ENCODE measurements at places on chromosomes 6 and 20. TPM values are rescaled to one million over a fixed set of nuclear protein-coding genes. Genes with fewer than 3 reads are reported as not detected.
A peak's percentile ranks its signal among the peaks of the same experiment; 100 is the strongest.

The AKAP7 gene
- 6.5 TPM for total RNA-seq

The CTCFL gene
- not detected for total RNA-seq

The ANKEF1 gene
- 1.6 TPM for total RNA-seq

The PTCHD4 gene
- 1.3 TPM for total RNA-seq

The PLA2G7 gene
- 0.72 TPM for total RNA-seq

The COL11A2 gene
- total RNA-seq: 2.3 TPM

The EYA2 gene
- 1.0 TPM for total RNA-seq

The LAMA2 gene
- 270 TPM for total RNA-seq

The XKR7 gene
- not detected for total RNA-seq

The TMEM200A gene
- not detected for total RNA-seq

The RAET1E gene
- not detected for total RNA-seq

The OR2H1 gene
- total RNA-seq: not detected

The MAP7 gene
- 3.2 TPM for total RNA-seq

DNA sequence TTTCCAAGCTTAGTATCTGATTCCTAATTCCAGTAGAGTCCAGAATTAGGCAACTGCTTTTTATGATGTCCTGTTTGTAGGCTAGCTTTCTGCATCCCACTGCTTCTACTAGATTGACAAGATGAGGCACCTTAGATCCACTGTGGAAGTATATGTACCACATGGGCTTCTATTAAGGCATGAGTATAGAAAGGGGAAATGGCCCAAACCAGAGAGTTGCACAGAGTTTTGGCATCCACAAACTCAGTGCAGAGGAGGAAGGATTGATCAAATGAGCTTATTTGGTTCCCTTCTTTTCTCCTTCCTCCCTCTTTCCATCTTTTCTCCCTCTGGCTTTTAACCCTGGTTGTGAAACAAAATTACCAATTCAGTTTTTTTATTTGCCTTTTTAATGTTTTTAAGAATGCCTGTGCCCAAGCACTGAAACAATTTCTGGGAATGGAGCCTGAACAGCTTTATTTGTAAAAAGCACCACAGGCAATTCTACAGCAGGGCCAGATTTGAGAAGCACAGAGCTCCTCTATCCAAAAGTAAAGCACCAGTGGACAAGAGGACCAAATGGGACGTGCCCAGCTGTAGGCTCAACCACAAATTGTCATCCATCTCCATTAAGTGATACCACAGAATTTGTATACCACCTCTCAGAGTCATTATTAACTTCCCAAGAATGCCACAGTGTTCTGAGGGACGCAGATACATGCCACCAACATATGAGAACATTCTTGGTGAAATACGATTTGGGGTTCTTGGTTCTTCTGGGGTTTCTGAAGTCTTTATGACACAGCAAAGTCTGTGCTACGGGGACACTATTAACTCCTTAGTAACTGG is 969.1 kb downstream of the KIF16B start:
- no peak for DNase-seq

GRCh38 chr20:34871320-34871926 is 1.2 kb downstream of the GGT7 start:
- no peak for DNase-seq

GRCh38 chr6:24822696-24823095 is 24.0 kb upstream of the ARMH2 start:
- no peak for DNase-seq

GRCh38 chr20:46814366-46815232 is 80.0 kb upstream of the EYA2 start:
- DNase-seq: no peak

DNA sequence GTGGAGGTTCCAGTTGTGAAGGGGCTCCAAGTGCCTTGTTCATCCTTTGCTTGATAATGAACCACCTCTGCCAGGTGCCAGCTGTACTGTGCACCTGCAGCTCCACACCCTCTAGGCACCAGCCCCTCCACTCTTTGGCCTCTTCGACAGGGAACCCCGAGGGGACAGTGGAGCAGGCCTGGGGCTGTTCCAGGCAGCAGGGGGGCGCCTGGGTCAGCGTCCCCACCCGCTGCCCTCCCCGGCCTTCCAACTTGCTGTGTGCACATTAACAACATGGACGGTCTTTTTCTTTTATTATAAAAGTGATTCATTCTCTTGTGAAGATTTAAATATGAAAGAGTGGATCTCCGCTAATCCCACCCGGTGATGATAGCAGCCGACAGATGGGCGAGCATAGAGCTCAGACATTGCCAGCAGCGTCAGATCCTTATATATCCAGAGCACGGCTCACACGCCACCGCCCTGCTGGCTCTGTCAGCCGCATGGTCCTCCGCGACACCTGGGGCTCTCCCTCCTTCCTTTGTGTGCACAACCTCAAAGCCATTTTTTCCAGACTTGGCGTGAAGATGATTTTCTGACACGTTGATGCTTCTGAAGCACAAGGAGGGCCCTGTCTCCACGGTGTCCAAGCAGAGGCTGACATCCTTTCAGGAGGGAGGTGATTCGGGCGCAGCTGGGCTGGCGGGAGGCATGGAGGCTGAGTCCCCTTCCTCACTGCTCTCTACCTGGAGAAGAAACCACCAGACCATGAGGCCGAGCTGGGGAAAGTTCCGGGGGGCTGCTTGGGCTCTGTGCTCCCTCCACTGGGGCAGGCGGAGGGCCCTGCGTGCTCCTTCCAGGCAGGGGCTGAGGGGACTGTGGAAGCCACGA is 22.2 kb upstream of the MRGBP start:
- no peak for DNase-seq

DNA sequence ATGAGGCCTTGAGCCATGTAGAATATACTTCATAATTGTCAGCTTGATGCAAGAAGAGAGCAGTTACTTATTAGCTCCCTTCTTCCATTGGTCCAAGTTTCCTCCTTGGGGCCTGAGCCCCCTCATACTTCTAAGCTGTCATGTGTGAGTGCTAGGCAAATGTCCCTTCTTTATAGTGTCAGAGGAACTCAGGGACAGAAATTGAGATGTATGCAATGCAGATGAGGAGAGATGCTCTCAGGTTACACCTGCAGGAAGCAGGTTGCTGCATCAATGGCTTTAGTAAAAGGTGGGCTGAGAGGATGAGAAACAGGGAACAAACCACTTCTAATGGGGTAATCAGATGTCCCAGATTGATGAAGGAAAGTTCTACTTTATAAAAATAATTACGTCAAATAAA is 6.7 kb upstream of the PDSS2 start:
- DNase-seq: no peak

GRCh38 chr6:126529637-126530362 is 189.9 kb downstream of the CENPW start:
- DNase-seq: no peak

DNA sequence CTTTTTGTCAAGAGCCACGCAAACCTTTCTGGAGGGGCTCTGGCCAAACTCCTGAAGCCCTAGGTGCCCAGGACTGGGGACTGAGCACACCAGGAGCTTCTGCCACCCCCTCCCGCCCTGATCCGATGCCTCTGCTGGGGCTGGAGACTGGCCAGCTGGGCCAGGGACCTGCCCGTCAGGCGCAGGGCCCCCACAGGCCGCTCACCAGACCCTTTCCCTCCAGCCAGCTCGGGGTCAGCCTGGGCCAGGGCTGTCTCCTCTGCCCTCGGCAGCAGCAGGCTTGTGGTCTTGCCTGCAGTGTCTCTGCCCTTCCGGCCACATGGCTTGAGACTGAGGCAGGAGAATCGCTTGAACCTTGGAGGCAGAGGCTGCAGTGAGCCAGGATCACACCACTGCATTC is 14.6 kb downstream of the RTEL1 start:
- peak; percentile 46 for DNase-seq

- DNase-seq: no peak
Measured at GRCh38 chr6:29974901-29975560, 32.7 kb downstream of the HLA-A start.

DNA sequence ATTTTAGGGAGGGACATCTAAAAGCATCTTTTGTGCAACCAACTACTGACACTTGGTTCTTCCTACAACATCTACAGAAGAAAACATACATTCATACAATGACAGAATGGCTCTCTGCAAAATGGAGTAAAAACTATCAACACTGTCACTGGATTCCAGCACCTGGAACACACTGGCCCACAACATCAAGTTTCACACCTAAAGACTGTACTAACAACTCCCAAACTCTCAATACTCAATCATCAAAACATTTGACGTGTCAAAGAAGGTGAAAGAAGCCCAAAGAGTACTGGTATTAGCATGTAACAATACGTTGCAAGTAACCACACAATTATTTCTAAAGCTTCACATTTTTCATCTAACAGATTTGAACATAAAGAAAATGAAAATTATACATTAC is 2.1 kb downstream of the CPNE1 start:
- no peak for DNase-seq

DNA sequence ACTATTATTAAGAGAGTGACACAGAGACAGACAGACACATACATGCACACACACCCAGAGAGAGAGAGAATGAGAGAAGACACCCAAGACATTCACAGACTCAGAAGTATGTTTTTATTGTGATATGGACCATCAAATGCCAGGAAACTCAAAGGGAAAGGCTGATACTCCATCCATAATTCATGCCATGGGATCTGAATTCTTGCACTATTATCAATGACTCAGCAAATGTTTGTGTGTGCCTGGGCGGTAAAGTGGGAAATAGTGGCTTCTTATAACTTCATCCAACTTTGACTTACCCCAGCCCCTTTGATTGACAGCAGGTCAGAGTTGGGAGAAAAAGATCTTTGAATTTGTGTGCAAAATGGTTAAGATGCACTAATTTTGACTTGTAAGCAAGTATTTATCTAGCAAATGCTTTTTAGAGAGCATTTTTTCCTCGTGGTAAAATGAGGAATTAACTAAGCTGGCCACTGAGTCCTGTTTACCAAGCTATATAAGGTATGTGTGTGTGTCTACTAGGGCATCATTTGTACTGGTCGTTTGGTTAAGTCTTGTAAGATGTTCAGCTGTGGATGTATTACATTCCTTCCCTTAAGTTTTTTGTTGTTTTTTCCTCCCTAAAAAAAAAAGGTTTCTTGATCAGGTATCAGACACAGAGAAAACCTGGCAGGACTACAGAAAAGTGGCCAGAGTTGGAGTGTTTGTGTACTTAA is 3.0 kb upstream of the CCN2 start:
- DNase-seq: no peak

DNA sequence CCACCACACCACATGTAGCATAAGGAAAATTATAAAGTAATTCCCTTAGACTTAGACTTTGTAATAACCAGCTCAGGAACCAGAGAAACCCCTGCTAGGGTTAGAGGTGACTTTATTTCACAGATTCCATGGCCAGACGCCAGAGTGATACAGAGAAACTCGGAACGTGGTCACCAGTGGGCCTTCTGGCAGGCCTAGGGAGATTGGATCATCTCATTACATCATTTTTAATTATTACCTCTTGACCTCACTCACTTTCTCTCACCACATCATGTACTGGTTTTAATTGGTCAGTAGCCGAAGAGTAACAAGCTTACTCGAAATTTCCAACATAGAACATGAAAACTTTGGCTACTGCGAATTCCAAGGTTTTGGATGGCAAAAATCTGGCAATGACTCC is 72.9 kb downstream of the BMP6 start:
- DNase-seq: no peak

DNA sequence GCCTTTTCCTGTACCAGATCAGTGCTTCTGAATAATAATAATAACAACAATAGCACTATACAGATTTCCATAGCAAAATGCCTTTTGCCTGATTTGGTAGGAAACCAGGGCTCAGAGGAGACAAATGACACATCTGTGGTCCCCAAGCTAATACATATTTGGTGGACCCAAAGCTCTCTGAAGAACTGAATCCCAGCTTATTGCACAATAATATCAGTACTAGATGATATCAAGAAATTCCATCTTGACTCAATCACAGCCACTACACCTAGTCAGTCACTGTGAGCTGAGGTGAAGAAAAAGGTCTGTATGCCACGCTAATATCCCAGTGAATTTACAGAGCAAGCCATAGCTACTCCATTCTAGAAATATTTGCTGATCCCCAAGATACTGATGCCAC is 270.6 kb upstream of the RIN2 start:
- DNase-seq: no peak

GRCh38 chr20:46261456-46262253 is 46.6 kb downstream of the CDH22 start:
- DNase-seq: no peak

- no peak for DNase-seq
Measured at GRCh38 chr6:33414592-33415271, 3.2 kb downstream of the CUTA start.

GRCh38 chr6:53645859-53646258 is 19.7 kb downstream of the KLHL31 start:
- no peak for DNase-seq

DNA sequence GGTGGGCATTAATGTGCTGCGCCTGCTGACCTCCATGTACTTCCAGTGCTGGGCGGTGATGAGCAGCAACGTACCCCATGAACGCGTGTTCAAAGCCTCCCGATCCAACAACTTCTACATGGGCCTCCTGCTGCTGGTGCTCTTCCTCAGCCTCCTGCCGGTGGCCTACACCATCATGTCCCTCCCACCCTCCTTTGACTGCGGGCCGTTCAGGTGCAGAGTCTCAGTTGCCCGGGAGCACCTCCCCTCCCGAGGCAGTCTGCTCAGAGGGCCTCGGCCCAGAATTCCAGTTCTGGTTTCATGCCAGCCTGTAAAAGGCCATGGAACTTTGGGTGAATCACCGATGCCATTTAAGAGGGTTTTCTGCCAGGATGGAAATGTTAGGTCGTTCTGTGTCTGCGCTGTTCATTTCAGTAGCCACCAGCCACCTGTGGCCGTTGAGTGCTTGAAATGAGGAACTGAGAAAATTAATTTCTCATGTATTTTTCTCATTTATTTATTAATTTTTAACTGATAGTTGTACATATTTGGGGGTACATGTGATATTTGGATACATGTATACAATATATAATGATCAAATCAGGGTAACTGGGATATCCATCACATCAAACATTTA is 35.2 kb upstream of the NOP56 start:
- no peak for DNase-seq

- no peak for DNase-seq
Measured at GRCh38 chr6:139942331-139942730, 567.9 kb upstream of the CITED2 start.

GRCh38 chr20:38255393-38255792 is 5.1 kb downstream of the KIAA1755 start:
- peak; percentile 49 for DNase-seq

- DNase-seq: no peak
Measured at GRCh38 chr6:142223938-142224337, 76.9 kb downstream of the VTA1 start.

GRCh38 chr6:30887901-30888815 is 3.8 kb downstream of the DDR1 start:
- DNase-seq: no peak

- DNase-seq: peak; percentile 94
Measured at GRCh38 chr6:150667977-150668716, 68.5 kb downstream of the PLEKHG1 start.

DNA sequence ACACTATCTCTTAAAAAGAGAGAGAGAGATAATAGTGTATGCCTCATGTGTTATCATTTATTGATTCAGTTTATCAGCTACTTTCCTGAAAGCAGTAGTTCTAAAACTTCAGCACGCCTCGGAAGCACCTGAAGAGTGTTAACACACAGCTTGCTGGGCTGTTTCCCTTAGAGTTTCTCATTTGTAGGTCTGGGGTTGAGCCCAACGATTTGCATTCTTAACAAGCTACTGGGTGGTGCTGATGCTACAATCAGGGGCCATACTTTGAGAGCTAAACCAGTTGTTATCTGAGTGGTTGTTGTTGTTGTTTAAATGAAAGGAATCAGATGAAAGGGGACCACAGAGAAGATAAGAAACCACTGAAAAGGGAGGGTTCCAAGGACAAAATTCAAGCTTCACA is 32.6 kb downstream of the SIM1 start:
- no peak for DNase-seq

GRCh38 chr6:151060096-151060765 is 179.5 kb upstream of the AKAP12 start:
- DNase-seq: no peak
